Activated naive CD4-positive, alpha-beta T cell (primary cell): ENCODE measurements at places on chromosomes 12 and 14.

GRCh38 chr12:24742378-24742777 lies 206.5 kb downstream of the BCAT1 start:
- no peak for DNase-seq

GRCh38 chr14:75132382-75133086 lies 5.7 kb upstream of the NEK9 start:
- DNase-seq: no peak

- DNase-seq: no peak
Observed at GRCh38 chr14:65476273-65476941, 63.9 kb downstream of the FUT8 start.

GRCh38 chr12:114425031-114425626 lies 19.2 kb upstream of the TBX5 start:
- DNase-seq: no peak

DNA sequence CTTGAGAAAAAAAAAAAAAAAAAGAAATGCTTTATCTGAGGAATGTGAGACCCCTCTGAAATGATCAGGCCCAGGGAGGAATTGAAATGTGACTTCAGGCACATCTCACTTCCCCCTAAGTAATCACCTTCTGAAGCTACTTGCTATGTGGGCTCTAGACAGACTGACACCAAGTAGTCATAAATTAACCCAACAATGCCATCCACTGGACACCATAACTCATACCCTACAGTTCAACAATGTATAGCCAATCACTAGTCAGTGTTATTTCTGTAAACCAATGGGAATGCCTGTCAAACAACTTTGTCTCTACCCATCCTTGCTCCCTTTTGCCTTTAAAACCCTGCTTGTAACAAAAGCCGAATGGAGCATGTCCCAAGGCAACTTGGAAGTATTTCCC lies 182.7 kb upstream of the TMPO start:
- DNase-seq: no peak

GRCh38 chr12:8819666-8819980 lies 2.8 kb upstream of the A2ML1 start:
- no peak for DNase-seq

- DNase-seq: no peak
Observed at GRCh38 chr12:52514471-52515318, 5.5 kb downstream of the KRT5 start.

GRCh38 chr12:82448911-82449578 lies 90.7 kb downstream of the METTL25 start:
- DNase-seq: no peak
